GF-D8 (cell line): ENCODE measurements at places on chromosomes 7 and 10.

- no peak for DNase-seq
Measured at GRCh38 chr7:155274633-155275355, 22.9 kb upstream of the INSIG1 start.

DNA sequence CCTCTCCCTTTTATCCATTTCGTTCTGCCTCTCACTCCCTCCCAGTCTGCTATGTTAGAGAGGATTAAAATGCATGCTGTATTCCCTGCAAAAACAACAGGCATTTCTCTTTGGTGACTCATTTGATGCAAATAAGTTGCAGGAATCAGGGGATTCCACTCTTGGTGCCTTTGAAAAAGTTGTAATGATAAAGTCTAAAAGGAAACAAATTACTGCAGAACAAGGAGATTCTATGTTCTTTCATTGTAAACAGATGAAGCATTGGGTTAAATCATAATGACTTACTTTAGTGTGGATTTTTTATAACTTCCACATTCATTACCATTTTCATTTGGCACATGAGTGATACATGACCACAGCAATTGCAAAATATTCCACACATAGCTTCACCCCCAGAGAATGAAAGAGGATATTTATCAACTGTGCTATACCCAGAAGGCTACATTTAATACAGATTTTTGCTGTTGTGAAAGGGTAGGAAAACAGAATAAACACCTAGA lies 33.4 kb upstream of the ABLIM1 start:
- no peak for DNase-seq

DNA sequence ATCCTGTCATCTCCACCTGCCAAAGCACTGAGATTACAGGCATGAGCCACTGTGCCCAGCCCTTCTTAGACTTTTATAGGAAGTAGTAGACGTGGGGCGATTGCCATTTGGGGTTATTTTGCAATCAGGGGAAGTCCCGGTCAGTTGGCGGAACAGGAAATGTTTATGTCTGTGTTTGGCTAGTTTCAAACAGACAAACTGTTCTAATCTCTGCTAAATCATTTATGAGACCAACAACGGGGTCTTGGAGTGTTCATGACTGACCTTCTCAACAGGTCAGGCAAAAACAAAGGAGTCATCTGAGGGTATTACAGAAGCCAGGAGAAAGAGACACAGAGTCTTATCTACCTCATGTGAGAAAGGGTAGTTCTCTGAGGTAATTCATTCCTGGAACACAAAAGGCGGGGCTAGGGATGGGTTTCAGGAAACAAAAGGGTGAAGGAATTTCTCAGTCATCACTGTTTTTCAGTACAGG lies 6.6 kb upstream of the TPK1 start:
- peak; percentile 96 for DNase-seq

DNA sequence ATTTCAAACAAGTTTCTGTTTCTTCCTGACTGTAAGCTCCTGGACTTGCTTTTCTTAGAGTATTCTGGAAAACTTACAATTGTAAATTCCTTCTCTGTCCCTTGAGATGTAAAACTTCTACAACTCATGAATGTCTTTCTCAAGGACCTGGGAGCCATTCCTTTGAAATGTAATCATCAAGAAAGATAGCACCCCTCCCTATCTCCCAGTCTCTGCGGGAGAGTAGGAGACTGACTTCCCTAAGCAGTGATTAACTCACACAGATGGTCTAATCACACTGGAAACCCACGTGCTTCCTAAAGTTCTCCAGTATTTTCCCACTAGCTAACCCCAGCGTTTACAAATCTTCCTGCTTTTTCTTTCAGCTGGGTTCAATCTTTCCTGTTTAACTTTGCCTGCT lies 549.4 kb downstream of the SORCS1 start:
- no peak for DNase-seq

DNA sequence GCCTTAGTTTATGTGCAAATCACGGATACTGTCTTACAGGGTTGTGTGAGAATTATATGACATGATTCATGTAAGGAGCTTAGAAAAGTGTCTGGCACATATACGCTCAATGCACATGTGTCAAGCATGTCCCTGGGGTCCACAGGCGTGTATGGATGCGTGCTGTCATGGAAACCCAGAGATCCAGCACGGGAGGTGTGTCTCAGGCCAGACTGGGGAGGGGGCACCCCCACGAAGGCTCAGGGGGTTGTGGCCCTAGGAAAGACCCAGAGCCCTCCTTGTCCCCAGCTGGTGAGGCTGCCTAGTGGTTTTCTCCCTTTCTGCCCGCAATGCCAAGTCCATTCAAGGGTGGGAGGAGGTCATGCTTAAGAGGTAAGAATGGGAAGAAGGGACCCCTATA lies 9.1 kb downstream of the BTBD16 start:
- DNase-seq = no peak

DNA sequence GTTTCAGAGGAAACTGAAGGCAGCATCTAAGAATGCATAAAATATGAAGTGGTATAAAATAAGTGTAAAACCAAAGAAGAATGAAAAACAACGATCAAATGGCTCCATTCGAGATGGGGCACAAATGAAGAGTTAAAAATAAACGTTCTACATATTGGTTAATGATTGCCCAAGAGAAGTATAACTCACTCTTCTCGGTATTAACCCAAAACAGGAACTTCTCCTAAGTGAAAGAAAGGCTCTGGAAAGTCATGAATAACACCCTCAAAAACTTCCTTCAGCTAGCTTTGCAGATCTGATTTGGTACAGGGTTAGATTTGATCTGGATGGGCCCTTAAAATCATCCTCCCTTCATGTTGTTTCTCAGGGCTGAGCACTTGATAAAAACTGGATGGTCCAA lies 94.3 kb upstream of the ADO start:
- no peak for DNase-seq

GRCh38 chr10:96890172-96890513 lies 58.0 kb downstream of the LCOR start:
- no peak for DNase-seq

DNA sequence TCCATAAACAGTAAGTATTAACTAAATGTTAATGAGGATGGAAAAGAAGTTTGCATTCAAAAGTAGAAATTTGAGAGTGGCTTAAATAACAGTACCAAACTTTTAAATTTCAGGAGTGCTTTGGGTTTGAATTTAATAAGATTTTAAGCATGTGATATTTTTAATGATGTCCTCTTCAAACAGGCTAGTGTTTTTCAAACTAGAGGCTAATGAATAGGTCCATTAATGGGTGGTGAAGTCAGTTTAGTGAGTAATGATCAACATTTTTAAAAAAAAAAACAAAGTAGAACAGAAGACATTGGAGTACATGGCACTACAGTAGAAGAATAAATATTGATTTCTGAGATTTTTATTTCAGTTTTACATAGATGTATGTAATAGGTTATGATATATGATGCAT lies 72.9 kb downstream of the AKAP9 start:
- no peak for DNase-seq

GRCh38 chr10:92342796-92343195 lies 51.8 kb downstream of the MARCHF5 start:
- DNase-seq = no peak

GRCh38 chr10:96470116-96470743 lies 43.5 kb downstream of the TLL2 start:
- DNase-seq = no peak

DNA sequence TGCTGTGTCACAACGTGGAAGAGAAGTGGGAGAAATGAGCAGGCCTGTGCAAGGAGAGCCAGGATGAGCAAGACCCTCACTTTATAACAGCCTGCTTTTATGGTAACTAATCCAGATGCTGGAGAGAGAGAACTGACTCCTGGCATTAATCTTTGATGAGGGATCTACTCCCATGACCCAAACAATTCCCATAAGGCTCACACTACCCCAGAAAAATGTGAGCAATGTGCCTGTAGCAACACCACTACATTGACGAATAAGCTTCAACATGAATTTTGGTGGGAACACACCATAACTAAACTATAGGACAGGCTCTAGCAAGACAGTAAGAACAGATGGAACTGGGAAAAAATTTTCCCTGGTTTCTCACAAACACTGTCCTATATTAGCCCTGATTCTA lies 173.6 kb upstream of the PRSS58 start:
- no peak for DNase-seq
